ENCODE measurements at places on chromosomes 5 and 9.

DNA sequence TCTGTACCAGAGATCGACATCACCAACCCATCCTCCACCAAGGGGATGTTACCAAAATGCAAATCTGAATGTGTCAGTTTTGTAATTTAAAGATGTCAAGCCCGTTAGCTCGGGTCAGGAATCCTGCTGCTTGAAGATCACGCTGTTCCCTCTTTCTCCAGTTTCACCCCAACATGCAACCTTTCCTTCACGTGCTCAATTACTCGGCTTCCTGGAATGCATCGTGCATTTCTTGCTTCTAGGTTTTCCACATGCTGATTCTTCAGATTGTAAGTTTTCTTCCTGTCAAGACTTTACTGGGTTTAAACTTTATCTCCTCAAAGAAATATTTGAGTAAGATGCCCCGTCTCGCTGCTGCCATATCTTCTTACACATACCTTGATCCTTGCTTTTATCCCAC is 209.5 kb upstream of the SNX2 start:
- DNase-seq, result no peak

DNA sequence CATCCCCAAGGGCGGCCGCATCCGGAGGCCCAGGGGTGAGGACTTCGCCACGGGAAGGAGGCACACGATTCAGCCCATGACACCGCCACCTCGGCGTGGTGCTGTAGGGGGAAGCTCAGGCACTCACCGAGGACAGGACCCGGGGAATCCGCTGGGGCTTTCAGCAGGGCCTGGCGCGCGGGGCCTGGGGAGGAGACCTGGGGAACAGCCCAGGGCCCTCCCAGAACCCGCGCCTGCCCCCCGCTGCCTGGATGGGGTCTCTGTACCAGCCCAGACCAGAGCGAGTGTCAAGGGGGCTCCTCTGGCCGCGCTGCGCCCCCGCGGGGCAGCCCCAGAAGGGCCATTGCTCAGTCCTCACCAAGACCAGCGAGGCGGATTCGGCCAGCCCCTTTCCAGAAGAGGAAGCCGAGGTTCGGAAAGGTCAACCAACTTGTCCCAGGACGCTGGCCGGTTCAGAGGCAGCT is 12.8 kb downstream of the COL23A1 start:
- DNase-seq, result no peak

DNA sequence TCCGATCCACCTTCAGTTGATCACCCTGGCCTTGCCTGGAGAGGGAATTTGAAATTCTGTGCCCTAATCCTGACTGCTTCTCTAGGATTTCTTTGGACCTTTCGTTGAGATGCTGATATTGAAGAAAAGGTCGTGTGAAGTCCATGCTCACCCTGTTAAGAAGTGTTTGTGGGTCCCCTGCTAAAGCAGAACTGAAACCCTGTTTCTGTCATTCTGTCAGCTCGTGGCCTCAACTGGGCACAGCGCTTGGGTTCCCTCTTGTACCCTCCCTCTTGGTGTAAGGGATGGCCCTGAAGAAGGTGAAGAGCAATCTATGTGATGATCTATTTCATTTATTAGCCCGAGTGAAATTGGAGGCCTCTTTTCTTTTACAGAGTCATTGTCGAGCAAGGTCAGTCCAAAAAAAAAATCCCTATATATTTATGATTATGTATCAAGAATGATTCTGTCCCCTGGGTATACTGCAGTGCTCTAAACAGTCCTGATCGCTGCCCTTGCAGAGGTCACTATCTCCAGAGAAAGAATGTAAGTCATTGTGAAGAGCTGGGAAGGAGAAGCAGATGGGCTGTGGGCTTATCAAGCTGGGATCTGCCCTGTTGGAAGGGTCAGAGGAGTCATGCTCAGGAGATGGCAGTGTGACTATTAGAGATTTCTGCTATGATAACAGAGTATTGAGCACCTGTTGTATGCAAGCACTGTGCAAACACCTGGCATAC is 56.1 kb downstream of the WWC1 start:
- DNase-seq, result no peak

GRCh38 chr5:56737951-56738606 is 77.3 kb upstream of the MAP3K1 start:
- no peak for DNase-seq

DNA sequence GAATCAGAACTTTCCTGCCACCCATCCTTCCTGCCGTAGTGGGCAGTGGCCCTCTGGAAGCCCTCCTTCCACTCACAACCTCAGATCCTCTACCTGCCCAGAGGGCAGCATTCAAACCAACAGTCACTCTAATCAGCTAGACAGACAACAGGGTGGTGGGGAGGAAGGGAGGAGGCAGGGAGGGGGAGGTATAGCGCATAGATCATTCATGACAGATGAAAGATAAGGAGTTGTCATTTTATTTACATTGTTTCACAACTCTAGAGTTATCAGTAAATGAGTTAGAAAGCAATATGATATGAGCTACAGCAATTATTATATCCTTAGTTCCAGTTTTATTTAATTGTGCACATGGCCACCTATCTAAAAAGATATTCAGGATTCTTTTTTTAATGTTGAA is 852 bp downstream of the IL9 start:
- no peak for DNase-seq

DNA sequence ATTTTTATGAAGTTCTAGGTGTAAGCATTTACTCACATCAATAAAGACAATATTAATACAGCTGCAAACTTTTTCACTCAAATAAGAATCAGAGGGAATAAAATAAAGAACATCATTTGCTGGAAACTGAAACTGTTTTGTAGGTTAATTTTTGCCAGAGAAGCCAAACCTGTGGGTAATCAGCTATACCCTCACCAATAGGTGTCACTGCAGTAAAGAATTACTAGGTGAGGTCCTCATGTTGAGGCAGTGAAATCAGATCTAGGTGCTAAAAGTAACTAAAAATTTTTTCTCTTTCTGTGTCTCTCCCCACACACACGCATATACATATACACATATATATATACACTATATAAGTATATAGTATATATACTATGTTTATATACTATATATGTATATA is 1016.3 kb upstream of the SEMA6A start:
- DNase-seq, result peak; percentile 47

DNA sequence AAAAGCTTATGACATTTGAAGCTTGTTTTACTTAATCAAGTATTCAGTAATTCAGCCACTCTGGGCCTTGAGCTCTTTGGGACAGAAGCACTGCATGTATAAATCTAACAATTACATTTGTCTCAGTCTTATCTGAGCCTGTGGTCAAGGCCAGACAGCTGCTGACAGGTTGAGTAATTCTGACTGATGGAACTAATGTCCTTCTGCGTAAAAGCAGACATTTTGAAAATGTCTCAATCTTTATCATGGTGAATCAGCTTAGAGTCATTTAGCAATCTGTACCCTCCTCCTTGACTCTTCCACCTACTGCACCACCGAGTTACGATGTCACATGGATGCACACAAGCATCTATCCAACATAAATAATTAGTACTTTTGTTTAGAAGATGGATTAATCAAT is 400.0 kb downstream of the ARRDC3 start:
- DNase-seq, result no peak

- no peak for DNase-seq
Observed at GRCh38 chr5:98543490-98543889, 230.0 kb upstream of the RGMB start.

DNA sequence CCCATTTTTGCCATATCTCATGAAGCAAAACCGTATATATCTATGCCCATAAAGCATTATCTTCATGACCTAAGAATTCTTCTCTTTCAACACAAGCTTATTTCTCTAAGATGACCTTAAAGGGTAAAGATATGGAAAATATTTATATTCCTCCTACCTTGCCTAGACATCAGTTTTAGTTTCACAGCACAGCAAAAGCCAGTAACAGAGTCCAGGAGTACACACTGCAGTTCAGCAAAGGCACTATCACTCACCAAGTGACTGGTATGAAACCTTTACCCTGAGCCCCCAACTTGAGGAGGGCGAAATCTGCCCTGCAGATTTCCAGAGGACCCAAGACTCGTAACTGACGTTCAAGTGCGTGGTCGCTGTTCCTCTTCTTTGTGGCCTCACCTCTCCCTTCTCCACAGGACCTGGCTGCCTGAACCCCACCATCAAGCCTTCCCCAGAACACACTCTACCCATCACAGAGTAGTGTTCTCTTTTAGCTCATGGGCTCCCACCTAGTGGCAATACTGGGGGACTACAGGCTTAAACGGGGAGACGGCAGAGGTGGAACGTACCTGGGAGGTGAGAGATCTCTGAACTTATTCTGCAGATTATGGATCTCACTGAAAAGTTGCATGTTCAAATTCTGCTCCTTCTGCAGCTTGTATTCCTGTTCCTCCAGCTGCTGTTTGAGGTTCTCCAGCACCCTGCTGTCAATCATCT is 141.0 kb downstream of the CDK5RAP2 start:
- no peak for DNase-seq

DNA sequence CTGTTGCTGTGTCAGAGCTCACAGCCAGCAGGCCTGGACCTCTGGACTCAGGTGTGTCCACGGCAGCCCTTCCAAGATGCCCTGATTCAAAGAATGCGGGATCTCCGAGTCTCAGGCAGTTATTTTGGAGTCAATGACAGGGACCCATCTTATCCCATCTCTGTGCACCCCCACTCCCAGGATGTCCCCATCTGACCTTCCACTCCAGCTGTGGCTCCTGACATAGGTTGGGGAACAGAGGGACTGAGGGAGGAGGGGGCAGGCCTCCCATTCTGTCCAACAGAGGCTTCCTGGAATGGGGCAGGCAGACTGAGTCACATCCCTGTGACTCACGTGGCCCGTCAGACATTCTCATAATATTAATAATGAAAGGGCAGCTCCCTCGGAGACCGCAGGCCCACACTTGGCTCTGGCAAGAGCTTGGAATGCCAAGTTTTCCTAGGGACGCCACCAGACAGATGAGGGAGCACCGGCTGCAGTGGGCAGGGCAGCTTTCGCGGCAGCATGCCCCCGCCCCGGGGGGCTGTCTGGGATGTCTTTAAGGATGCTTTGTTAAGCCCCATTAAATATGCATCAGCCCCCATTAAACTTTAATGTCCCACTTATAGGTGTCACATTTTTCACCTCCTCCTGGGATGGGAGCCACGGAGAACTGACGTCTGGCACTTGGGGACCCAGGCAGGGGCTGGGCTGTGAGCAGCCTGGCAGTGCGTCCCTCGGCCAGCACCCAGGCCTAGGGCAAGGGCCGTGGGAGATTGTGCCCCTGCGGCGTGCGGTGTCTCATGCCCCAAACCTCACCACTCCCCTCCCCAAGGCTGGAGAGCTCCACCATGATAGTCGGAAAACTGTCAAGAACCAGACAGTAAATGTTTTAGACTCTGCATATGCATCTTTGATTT is 23.6 kb upstream of the FIBCD1 start:
- peak; percentile 85 for DNase-seq

GRCh38 chr5:61330845-61331406 is 1.1 kb upstream of the ZSWIM6 start:
- peak; percentile 51 for DNase-seq

- DNase-seq, result no peak
Observed at GRCh38 chr9:1619915-1620710, 395.0 kb upstream of the SMARCA2 start.

DNA sequence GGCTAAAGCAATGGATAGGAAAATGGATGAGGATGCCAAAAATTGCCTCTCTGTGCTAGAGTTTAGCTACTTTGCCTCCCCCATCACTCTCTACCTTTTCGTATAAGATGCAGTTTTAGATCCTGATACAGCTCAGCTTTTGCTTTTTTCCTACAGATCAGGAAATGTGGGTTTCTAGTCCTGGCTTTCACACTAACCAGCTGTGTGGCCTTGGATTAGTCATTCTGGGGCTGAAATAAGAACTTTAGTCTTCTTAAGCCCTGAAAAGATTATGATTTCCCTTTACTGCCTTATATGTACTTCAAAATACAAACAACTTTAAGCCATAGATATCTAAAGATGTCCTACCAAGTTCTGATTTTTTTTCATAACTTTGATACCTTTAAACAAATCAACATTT is 116.4 kb downstream of the BAAT start:
- no peak for DNase-seq

DNA sequence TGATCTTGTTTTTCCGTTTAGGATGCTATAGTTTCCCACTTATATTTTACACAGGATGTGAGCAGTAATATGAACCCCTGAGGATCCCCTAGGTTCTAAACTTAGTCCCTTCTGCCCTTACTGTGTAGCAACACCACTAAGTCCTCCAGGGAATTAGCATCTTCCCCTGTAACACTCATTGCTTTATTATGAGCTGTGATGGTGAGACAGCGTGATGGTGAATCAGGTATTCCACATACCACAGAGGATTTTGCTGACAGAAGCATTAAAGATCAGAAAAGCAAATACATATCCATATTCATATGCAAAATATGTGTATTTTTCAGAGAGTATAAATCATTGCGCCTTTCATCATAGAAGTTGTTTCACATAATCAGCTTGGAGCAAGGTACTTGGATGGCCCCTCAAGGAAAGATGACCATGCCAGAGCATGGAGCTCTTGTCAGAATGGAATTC is 317.0 kb downstream of the ICE1 start:
- no peak for DNase-seq

- no peak for DNase-seq
Observed at GRCh38 chr9:114850871-114851270, 45.0 kb upstream of the TNFSF15 start.

GRCh38 chr5:67453111-67453905 is 256.7 kb upstream of the CD180 start:
- DNase-seq, result no peak

DNA sequence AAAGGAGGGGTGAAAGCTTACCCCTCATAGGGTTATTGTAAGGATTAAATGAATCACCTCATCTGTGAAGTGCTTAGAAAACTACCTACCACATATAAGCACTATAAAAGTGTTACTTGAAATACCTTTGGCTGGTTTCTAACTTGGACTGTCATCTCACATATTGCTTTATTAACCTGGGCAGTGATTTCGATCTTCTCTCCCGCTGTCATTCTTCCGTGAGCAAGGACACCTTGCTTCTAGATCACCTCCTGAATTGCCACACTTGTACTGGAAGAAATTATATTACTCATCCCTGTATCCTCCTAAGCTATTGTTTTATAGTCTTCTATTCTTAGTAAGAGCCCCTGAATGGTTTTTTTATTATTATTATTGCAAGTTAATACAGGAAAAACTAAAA is 34.0 kb upstream of the GRAMD2B start:
- DNase-seq, result no peak

- DNase-seq, result no peak
Observed at GRCh38 chr9:94758880-94759279, 32.4 kb downstream of the AOPEP start.

Data from amniotic stem cell (primary cell).